ENCODE measurements at places on chromosomes 2 and 18.

GRCh38 chr2:58019229-58019628, 27.4 kb upstream of the VRK2 start:
- no peak for DNase-seq

- DNase-seq = no peak
These were observed 18.2 kb downstream of the HPCAL1 start for GRCh38 chr2:10320933-10321332.

GRCh38 chr2:84697895-84698294, 181.6 kb downstream of the DNAH6 start:
- no peak for DNase-seq

DNA sequence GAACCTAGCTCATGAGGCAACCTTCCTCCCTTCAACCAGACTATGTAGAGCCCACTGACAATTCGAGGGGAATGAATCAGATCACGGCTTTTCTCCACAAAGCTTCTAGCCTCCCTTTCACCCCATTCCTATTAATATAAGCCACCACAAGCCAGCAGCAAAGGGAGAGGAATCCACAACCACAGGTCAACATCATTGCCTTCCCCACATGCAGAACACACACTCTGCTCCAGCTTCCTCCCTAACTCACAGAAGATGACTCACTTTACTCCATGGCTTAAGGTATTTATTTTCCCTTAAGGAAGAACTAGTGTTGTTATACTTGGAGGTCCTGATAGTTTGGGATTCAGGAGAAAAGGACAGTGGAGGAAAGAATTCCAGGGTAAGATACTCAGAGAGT, 272.2 kb downstream of the C1D start:
- no peak for DNase-seq

DNA sequence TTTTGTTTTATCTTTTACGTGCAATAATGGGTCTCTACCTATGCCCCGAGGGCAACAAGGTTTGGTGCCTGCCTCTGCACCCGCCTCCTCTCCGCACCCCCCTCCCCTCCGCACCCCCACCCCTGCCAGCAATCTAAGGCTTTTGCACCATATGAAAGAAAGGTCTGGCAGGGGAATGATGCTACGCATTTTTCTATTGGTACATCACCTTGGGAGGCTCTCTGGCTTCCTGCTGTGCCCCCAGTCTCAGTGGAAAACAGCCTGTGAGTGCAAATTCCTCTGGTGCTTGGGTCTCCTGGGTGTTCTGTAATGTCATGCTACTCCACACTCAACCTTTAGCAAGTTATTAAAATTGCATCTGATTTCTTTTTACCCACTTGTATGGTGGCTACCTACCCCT, 161.3 kb upstream of the SMAD7 start:
- DNase-seq = no peak

DNA sequence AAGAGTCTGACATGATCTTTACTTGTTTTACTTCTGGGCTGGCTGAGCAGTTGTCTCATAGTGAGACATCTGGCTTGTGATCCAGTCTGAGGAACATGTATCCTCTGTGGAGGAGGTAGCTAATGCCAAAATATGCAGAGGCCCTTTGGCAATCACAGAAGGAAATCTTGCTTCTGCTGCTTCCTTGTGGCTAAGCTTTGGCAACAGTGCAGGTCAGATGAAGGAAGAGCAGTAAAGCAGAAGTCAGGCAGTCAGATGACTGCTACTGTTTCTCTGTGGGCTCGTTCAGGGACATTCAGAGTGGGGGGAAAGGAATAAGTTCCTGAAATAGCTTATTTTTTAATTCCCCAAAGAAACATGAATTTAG, 22.3 kb downstream of the DOK1 start:
- DNase-seq = no peak

GRCh38 chr18:4144201-4144600, 310.9 kb downstream of the DLGAP1 start:
- DNase-seq = no peak

DNA sequence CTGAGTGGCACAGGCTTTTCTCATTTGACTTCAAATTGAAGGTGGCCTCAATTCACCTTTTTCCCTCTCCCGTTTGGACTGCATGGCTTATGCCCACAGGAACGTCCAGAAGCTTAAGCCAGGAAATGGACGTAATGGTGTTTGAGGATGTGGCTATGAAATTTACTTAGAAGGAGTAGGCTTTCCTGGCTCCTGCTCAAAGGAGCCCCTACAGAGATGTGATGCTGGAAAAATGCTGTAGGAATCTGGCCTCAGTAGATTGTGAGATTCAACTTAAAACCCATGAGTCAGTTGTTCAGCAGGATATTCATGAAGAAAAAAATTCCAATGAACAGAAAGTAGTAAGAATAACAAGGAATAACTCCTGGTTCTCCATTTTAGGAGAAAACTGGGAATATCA, 129.0 kb downstream of the ICOS start:
- no peak for DNase-seq

GRCh38 chr2:7766088-7766722, 849.0 kb downstream of the RNF144A start:
- DNase-seq = no peak

DNA sequence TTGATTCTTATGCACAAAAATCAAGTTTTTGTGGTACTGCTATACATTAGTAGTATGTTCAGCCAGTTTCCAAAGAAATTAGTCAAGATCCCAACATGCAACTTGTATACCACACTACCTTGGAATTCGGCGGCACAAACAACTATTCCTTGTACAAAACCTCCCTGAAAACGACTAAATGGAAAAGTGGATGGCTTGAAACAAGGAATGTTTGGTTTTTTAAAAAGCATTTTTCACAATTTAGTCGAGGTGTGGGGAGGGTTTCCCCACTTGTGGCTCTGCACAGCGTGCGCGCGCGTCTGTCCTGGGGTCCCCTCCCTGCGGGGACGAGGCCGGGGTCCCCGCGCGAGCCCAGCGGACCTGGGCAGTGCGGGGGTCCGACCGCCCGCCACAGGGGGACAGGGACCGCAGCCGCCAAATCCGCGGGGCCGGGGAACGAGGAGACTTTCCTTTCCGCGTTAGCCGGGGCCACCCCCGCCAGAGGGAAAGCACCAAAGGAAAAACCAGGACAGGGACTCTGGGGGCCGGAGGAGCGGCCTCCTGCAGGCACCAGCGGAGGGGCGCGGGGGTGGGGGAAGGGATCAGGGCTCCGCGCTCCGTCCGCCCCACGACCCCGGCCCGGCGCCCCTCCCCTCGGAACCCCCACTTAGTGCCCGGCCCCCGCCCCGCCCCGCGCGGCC, 534 bp upstream of the SOCS6 start:
- no peak for DNase-seq

DNA sequence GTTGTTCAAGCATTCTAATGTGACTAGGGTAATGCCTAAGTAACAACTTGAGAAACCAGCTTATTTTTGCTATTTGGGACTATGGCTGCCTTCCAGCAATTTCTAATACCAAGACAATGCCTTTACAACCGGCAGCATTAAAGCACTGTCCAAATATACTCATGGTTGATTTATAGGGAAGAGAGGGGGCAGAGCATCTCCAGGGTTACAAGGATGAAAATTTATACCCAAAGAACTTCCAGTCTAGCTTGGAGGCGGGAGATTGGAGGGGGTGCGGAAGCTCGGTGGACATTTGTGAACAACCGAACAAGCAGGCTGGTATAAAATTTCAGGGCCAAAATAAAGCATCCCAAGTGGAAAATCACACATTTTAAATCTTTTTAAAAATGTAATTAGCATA, 294.9 kb upstream of the STON1 start:
- no peak for DNase-seq
